Posterior vena cava (tissue), 2 donors: ENCODE measurements at places on chromosomes 5 and 9. TPM values are rescaled to one million over a fixed set of nuclear protein-coding genes. Genes with fewer than 3 reads are reported as not detected.

DNA sequence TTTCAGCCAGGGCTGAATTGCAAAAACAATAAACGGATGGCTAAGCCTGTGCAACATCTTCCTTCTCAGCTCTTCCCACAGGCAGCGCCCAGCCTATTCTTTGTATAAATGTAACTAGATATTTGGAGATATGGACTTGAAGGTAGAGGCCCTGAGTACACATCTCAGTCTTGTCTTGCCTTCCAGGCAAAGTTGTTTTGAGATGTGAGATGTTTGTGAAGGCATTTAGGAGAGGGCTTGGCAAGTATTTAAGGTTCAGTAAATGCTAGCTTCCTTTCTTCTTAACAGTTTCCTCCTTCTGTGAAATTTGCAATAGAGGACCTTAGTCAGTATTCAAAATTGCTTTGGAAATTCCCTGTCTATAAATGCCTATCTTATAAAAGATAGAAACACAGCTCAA lies 228.8 kb downstream of the NR2F1-AS1 start:
- DNase-seq = no peak

OGN gene
- total RNA-seq = 64.0 TPM

SLC6A3 gene
- total RNA-seq = 0.10 TPM

GRCh38 chr5:54539001-54539400 lies 21.4 kb downstream of the SNX18 start:
- no peak for DNase-seq

SLC36A3 gene
- not detected for total RNA-seq

DNA sequence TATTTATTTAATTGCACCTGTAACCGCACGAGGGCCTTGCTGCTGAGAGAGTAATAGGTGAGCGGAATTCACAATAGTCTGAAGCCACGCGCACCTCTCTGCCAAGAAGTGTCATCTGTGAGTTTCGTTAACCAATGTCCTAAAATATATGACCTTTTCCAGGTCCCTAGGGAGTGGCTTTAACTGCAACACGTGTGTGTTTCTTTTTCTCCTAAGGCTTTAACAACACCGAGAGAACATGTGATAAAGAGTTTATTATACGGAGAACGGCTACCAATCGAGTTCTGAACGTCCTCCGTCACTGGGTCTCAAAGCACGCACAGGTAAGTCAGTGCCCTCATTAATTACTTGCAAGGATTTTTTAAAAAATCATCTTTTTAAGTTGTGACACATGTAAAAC lies 53.2 kb upstream of the CKMT2 start:
- no peak for DNase-seq
